ENCODE measurements at places on chromosomes 16 and 17. TPM values are rescaled to one million over a fixed set of nuclear protein-coding genes. Genes with fewer than 3 reads are reported as not detected.

Gene SSTR5
- not detected for total RNA-seq

Gene TBX6
- 0.19 TPM for total RNA-seq

Gene KRTAP4-5
- not detected for total RNA-seq

Gene SLC26A11
- total RNA-seq, result 4.0 TPM

Gene MT1G
- total RNA-seq, result 1.5 TPM

Gene TEKT3
- not detected for total RNA-seq

Gene AANAT
- not detected for total RNA-seq

Gene KRT32
- not detected for total RNA-seq

Gene BCO1
- total RNA-seq, result not detected

Gene EVPLL
- total RNA-seq, result not detected

Gene RAMP2
- 0.58 TPM for total RNA-seq

Gene NXPH3
- 0.38 TPM for total RNA-seq

Gene MYH3
- 0.38 TPM for total RNA-seq

Gene MT1M
- total RNA-seq, result 2.5 TPM

Gene HSD17B1
- 8.6 TPM for total RNA-seq

Gene DNAI2
- not detected for total RNA-seq

Gene ARMC7
- total RNA-seq, result 1.9 TPM

Gene OMG
- not detected for total RNA-seq

Gene CACNG1
- not detected for total RNA-seq

Gene MXRA7
- 267 TPM for total RNA-seq

Gene KRTAP4-3
- not detected for total RNA-seq

Gene GRAPL
- not detected for total RNA-seq

Gene TSNAXIP1
- 1.1 TPM for total RNA-seq

Gene EVI2B
- under 0.01 TPM for total RNA-seq

Gene ZNF771
- total RNA-seq, result 21.1 TPM

Gene CSNK2A2
- total RNA-seq, result 16.9 TPM

Gene HOXB3
- total RNA-seq, result 3.5 TPM

Gene SOX8
- total RNA-seq, result 0.77 TPM

Gene WFIKKN1
- under 0.01 TPM for total RNA-seq

Gene TBC1D26
- total RNA-seq, result not detected

Gene SLC9A5
- 2.3 TPM for total RNA-seq

Gene SEPTIN12
- total RNA-seq, result not detected

Gene HS3ST4
- total RNA-seq, result not detected

Gene ABCA9
- 17.8 TPM for total RNA-seq

Gene C16orf89
- total RNA-seq, result 1.1 TPM

Gene MEIOC
- total RNA-seq, result under 0.01 TPM

Gene CD300A
- total RNA-seq, result under 0.01 TPM

Gene ZSCAN10
- not detected for total RNA-seq

Gene ALDH3A1
- under 0.01 TPM for total RNA-seq

Gene FLOT2
- 55.6 TPM for total RNA-seq
